NCI-H146 (cell line): ENCODE measurements at places on chromosomes 6 and 20.

- DNase-seq, result no peak
These were observed 15.3 kb upstream of the NINL start for GRCh38 chr20:25600632-25601031.

DNA sequence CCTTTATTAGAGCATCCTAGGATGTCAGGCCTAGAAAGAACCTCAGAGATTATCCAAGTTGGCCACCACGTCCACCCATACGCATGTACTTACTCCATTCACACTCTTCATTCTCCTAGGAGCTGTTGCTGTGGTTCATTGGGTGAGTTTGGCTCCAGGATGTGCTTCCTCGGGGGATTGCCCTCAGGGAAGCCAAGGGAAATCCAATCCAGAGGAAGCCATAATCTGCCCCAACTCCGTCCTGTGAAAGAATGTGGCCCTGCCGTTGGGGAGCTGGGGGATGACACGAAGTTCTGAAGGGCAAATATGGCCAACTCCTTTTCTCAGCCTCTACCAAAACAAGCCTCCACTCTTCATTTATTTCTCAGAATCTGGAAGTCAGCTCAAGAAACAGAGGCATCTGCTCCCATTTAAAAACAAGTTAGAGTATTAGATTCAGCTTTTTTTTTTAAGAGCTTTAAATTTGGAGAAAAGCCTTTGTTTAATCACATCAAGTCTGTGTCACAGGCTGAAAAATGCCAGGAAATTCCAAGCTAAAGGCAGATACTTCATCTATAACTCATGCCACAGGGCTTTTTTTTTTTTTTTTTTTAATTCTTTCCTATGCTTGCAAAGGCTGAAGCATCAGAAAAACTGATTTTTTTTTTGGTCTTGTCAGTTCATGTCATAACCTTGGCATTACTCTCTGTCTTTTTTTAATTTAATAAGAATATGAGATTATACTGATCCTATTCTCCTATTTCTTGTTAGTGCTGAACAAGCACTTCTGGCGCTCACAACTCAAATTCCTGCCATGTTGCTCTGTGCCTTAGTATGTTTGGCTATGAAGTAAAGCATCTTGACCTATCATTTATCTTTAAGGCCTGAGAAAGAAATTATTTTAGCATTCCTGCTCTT, 480.9 kb upstream of the MARCKS start:
- DNase-seq, result no peak

GRCh38 chr6:108711071-108711470, 137.2 kb upstream of the ARMC2 start:
- DNase-seq, result no peak

DNA sequence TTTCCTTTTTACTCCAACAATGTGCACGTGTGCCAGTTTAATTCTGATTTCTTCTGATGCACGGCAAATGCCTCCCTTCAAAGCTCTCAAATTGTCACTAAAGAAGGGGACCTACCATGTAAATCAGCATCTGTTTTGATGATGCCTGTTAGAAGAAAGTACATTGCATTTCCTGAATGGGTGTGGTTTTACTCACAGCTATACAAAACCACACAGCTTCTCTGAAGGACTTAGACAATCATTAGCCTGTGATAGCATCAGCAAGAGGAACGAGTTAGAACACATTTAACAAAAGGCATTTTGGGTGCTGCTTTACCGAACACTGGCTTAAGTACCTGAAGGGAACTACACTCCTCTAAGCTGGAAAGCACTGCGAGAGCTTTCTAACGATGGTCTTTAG, 109.4 kb downstream of the ATXN1 start:
- DNase-seq, result no peak

DNA sequence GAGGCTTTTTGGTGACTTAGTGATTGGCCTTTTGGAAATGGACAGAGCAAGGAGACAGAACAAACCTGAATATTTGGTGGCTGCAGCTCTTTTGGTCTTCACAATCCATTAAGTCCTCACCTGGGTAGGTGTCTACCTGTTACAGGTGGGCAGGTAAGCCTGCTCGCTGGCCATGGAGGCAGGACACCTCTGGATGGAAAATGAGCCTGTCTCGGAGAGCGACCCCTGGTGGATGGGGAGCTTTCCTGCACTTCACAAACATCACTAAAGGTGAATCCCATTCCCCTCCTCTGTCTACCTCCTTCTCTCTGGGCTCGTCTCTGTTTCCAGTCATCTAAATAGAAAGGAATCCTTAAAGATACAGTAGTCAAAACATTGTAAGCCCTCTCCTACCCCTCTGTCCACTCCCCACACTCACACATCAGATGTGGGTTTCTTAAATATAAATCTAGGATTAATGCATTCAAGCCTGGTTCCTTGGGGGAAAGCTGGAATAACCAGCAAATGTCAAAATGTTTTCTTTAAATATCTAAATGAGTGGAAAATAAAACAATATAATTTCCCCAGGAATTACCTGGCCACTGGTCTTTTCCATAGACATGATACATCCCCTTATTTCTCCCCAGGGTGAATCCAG, 304.9 kb downstream of the CDH26 start:
- peak; percentile 48 for DNase-seq

GRCh38 chr20:13877793-13878192, 93.0 kb downstream of the NDUFAF5 start:
- peak; percentile 57 for DNase-seq

GRCh38 chr6:169213814-169214520, 39.7 kb downstream of the THBS2 start:
- no peak for DNase-seq

DNA sequence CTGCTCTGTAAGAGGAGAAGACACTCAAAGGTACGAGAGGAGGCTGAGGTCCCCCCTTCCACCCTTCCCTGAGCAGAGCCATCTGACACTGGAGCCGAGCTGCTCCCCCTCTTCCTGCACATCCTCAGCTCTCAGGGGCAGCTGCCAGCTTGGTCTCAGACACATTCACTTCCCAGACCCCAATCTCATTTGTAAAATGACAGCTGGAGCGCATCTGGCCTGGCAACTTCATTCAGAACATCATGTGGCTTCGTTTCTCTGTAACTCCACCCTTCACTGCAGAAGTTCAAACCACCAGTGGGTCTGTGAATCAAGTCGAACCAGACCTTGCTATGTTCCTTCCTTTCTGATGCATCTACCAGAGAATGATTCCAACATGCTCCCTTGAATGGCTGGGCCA, 145.6 kb upstream of the CDH4 start:
- no peak for DNase-seq

- DNase-seq, result no peak
These were observed 13.1 kb downstream of the FAM184A start for GRCh38 chr6:119065382-119065781.

DNA sequence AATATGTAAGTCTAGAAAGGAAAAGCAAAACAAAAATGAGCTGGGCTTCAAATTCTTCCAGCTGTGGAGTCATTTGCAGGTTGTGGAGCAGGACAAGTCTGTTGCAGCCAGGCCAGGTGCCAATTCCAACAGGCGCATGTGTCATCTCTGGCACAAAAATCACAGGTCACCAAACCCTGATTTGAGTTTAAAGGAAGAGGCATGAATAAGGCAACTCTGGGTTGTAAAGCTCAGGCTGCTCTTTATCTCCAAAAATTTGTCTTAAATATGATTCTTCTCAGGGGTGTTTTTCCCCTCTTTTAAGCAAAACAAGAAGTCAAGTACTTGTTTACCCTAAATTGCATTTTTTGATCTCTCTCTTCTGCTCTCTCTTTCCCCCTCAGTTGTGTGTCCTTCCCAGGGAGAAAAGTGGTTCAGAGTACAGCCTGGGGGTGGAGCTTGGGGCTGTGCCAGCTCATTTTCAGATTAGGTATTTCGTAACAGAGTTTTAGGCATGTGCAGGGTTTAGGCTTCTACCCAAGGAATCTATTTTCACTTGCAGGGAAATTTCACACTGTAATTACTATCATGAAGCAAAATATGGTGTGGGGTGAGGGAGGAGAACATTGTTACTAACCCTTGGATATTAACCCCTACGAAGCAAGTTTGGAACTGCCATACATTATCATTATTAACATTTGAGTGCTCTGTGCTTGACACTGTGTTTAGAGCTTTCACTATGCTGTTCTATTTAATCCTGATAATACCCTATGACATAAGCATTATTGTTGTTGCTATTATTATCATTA, 8.3 kb upstream of the NCOA3 start:
- peak; percentile 25 for DNase-seq

- no peak for DNase-seq
These were observed 216.2 kb downstream of the NFATC2 start for GRCh38 chr20:51326201-51326819.

GRCh38 chr6:77425216-77425615, 38.1 kb downstream of the HTR1B start:
- DNase-seq, result no peak

DNA sequence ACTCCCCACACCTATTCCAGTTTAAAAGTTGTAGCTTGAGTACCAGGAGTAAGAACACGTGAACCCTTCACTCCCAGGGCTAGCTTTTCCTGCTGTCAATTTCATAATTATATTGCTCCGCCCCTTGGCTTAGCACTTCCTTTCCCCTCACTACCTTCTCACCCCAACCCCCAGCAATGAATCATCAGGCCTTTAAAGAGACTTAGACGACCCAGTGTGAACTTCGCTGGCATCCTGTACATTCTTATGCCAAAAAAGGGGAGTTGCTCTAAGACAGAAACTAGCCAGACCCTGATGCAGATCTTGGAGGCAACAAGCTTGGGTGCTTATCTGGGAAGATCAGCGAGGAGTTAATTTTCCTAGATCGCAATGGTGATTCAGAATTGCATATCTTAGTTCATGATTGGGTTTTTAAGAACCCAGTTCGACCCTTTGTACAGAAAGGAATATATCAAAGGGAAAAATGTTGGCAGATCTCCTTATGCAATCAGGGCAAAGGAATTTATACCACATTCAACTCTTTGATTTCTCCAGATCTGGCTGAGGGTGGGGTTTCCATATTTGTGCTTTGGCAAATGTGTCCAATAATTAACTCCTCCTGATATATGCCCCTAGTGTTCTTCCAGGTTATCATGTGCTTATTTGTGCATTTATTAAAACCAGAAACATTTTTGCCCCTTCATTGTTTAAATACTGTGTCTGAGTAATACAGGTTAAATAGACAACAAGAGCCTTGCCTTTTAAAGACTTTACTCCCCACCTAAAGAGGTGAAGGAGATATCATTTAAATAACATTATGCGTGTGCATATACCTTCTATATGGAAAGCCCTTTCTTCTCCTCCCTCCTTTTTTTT, 8.1 kb upstream of the ATXN1 start:
- no peak for DNase-seq

DNA sequence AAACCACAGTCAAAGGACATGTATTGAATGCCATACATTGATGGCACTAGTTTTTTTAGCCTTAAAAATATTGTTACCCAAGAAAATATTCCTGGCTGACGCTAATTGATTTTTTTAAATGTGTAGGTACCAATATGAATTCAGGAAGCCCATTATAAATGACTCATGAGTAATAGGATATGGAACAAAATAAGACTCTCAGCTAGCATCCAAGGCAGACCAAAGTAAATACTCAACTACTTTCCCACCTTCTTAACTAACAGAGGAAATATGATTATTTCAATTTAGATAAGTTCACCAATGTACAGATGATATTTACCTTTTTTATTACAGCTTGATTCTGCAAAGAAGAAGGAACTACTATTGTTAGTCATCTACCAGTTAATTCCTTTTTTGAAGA, 43.2 kb upstream of the TXNDC5 start:
- no peak for DNase-seq

- DNase-seq, result no peak
These were observed 132.7 kb upstream of the TCF21 start for GRCh38 chr6:133756078-133756695.

DNA sequence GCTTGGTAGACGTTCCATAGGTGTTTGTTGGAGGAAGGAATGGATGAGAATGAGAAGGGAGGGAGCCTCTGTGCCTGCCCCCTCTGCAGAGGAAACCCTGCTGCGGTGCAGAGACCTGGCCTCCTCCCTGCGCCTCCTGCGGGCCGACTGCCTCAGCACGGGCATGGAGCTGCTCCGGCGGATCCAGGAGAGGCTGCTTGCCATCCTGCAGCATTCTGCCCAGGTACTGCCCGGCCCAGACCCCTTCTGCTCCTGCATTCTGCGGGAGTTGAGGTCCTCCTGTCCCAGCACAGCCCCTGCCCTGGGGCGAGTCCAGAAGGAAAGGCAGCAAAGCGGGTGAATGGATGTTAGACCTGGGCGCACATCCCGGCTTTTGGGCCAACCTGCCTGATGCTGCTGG, 6.1 kb downstream of the DNPH1 start:
- DNase-seq, result no peak

GRCh38 chr20:15199698-15200097, 862.3 kb upstream of the FLRT3 start:
- no peak for DNase-seq

GRCh38 chr6:87724983-87725811, 23.2 kb upstream of the AKIRIN2 start:
- no peak for DNase-seq

DNA sequence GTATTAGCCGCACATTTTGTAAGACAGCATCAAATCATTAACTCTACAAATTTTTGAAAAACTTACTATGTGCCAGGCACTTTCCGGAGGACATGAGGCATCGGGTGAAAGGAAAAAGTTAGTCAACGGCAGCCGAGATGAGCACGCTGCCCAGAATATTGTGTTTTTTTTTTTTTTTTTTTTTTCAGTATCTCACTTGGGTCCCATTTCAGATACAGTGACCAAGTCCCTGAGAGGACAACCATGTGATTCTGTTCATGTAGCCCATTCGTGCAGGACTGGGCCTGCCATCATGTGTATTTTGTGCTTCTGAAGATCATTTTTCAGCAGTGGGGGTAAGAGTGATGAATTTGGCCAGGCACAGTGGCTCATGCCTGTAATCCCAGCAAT, 1.3 kb downstream of the SLA2 start:
- no peak for DNase-seq

- no peak for DNase-seq
These were observed 21.9 kb upstream of the BEND6 start for GRCh38 chr6:56932910-56933477.

DNA sequence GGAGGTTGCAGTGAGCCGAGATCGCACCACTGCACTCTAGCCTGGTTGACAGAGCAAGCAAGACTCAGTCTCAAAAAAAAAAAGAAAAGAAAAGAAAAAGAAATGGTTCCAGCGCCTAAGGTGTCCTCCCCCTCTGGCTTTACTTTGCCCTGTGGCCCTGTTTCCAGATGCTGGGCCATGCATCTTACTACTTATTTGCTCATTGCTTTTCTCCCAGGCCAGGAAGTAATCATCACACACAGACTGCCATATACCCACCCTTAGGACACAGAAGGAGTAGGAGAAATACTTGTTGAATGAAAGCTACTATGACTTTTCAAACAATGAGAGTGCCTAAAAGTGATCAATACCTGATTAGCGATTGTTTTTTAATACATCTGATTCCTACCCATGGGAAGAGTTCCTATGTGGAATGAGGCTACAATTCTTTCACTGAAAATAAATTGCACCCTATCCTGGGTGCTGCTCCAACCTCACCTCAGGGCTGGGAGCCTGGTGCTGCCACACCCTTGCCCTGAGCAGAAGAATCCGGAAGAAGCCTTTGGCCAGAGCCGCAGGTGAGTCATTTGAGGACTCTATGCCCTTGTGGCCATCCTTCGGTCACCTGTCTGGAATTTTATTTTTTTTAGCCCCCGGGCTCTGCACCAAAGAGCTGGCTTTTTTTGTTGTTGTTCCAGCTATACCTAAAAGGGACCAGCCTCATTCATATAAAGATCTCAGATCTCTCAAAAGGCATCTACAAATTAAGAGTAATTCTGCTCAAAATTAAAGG, 22.7 kb upstream of the TFAP2C start:
- no peak for DNase-seq
